Endothelial cell (in vitro differentiated cells): ENCODE measurements at places on chromosomes 12 and 14. TPM values are rescaled to one million over a fixed set of nuclear protein-coding genes. Genes with fewer than 3 reads are reported as not detected.

- no peak for DNase-seq
These were observed 51.4 kb upstream of the CISTR start for GRCh38 chr12:53803194-53803593.

- no peak for DNase-seq
These were observed 250.9 kb downstream of the PDZRN4 start for GRCh38 chr12:41438854-41439541.

DNA sequence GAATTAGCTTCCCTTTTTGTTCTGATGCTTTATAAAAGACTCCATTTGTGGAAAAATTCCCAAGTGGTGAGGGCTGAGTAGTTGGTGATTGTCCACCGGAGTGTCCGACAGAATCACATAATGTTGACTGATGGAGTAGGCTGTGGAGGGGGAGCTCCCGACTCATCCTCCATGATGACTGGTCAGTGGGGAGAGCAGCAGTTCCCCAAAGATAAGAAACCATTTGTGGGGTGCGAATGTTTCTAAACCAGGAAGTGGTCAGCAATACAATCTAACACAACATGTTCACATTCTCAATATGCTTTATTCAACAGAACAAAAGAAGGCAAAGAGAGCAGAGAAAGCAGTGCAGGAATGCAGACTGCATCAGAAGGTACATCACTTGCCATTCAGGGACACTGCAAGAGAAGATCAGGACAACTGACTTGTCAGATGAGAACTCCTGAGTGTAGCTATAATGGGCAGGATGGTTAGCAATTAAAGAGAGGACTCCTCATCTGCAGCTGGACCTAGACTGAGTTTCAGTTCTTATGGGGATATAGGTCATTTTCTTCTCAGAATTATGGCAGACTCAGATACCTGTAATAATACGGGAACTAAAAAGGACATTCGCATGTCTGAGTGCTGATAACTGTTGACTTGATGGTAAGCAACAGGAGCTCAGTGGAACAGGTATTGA lies 5.4 kb downstream of the KRT6B start:
- no peak for DNase-seq

DNA sequence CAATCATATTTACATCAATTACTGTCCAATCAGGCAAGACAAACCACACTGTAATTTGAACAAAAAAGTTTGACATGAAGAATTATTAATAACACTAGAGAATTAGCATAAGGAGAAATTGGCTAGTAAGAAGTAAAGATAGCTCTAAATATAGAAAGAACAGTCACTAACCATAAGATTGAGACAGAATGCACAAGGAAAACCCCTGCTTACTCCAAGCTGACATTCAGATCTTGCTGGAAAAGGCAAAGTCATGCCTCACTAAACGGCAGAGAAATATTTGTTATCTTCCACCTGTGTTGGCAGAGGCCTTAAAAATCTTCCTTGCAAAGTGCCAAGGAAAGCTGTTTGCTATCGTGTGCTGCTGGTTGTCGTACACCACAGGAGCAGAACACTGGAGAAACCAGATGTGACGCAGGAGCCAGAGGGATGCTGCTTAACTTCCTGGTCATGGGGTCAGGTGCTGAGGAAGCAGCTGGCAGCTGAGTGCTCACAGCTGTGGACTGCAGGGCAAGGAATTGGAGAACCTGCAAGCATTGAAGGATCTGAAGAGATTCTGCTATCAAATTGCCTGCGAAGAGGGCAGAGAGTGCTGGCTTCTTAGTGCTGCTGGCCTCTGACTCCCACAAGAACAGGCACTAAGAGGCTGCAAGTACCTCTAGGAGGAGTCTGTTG lies 1323.3 kb downstream of the LRFN5 start:
- peak; percentile 8 for DNase-seq

- peak; percentile 5 for DNase-seq
These were observed 322 bp downstream of the SLC39A9 start for GRCh38 chr14:69398818-69399210.

Gene ACVRL1
- total RNA-seq: 395 TPM

Gene NUDT4
- total RNA-seq: 91.7 TPM

DNA sequence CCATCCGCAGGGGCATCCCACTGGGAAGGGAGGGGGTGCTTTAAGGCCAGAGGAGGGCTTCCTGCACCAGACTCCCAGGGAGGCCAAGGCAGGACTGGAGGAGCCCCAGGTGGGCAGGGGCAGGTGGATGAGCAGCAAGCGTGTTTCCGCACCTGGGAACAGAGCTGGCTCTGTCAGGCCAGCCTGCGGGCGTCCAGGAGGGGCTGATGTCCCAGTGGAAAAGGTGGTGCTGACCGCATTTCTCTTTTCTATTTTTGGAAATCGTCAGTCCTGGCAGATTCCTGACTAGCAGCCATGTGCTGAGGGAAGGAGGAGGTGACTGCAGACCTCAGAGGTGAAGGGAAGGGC lies 27.2 kb downstream of the CHGA start:
- DNase-seq: no peak

DNA sequence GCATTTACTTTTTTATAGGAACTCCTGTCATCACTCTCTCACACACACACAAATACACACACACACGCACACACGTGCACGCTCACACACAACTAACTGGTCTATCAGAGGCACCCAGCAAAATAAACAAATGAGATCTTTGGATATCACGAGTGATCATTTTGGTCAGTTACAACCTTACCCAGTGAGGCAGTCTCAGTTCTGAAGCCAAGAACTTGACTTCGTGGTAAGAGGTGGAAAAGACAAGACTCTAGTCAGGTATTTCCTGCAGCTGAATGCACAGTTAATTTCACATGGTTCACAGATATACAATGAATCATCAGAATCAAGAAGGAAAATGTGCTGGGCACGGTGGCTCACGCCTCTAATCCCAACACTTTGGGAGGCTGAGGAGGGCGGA lies 39.4 kb downstream of the ATF7 start:
- DNase-seq: no peak

DNA sequence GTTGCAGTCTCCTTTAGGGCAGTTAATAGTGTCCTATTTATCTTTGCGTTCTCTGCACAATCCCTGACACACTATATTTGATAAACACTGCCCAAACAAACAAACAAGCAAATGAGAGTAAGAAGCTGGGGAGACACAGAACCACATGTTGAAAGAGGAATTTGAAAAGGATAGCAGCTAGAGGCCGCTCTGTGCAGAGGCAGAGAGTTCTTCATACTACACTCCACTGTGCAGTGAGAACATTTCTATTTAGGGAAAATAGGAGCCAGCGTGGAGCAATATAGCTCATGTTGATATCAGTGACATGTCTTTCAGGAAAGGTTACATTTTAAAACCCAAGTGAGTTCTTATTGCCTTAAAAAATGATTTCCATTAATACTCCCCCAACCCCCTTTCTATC lies 140.3 kb upstream of the SEL1L start:
- DNase-seq: no peak

GRCh38 chr14:95725685-95726336 lies 11.9 kb upstream of the TCL1A start:
- DNase-seq: no peak

DNA sequence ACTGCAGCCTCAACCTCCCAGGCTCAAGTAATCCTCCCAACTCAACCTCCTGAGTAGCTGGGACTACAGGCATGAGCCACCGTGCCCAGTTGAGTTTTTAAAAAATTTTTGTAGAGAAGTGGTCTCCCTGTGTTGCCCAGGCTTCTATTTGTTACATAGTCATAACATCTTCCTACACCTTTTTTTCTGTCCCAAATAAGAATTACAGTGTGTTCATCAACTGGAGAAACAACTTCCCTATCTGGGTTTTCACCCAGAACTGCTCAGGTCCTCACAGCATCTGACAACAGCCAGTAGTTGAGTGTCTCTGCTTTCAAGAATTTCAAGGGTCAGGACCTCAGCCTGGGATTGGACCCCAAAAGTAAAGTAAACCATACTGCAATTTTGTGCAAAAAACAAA lies 235.2 kb upstream of the AMIGO2 start:
- no peak for DNase-seq

Gene BICDL1
- 2.8 TPM for total RNA-seq

DNA sequence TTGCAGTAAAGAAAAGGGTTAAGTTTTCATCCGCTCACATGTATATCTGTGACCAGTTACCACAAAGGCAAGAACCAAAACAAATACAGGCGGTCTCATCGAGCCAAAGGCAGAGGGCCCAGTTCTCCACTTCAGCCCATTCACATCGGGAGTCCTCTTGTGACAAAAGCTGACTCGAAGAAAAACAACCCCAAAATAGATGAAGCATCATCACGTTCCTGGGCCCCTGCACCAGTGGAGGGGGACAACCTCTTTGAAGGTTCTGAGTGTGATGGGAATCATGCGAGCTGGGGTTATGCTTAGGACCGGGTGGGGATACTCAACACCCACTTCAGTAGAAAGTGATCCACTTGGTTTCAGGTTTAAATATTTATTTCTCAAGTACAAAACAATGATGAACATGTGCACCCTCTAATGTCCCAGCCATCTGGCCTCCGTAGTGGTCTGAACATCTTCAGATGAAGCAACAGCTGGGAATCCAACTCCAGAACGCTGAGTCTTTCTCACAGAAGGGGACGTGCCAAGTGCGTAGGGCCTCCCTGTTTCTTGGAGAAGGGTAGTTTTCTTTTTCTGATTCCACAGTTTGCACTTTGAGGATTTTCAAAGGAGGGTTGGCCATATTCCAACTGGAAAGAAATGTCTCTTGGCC lies 8.4 kb downstream of the GSC start:
- DNase-seq: no peak

DNA sequence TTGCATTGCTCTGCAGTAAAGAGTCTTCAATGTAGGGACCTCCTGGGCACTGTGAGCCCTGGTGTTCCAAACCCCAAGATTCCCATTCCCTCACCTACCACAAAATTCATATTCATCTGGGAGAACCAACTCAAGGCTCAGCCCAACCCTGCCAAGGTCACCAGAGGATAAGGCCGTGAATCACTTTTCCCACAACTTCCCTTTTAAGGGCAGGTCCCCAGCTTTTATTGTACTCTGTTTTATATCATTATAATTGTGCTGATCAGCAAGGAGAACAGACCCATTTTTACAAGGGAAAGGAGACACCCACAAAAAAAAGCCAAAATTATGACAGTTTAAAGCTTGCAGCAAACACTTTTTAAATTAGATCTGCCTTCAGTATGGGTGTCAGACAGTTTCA lies 363.0 kb upstream of the FKBP4 start:
- no peak for DNase-seq

GRCh38 chr12:75813072-75813471 lies 218.5 kb downstream of the PHLDA1 start:
- DNase-seq: no peak

DNA sequence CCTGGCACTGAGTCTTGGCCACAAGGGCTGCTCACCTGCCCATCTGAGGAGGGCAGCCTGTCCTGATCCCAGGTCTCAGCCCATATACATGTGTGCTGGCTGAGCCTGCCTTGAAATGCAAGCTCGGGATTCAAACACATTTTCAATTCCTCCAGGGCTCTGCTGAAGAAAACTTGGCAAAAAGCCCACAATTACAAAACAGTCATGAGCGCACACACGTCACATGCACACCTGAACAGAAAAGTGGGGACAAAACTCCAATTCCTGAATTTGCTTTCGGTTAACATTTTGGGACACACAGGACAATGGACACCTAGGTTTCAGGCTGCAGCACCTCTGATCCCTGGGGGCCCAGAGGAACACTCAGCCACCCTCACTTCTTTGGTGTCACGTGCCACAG lies 113.9 kb downstream of the RBM19 start:
- no peak for DNase-seq

DNA sequence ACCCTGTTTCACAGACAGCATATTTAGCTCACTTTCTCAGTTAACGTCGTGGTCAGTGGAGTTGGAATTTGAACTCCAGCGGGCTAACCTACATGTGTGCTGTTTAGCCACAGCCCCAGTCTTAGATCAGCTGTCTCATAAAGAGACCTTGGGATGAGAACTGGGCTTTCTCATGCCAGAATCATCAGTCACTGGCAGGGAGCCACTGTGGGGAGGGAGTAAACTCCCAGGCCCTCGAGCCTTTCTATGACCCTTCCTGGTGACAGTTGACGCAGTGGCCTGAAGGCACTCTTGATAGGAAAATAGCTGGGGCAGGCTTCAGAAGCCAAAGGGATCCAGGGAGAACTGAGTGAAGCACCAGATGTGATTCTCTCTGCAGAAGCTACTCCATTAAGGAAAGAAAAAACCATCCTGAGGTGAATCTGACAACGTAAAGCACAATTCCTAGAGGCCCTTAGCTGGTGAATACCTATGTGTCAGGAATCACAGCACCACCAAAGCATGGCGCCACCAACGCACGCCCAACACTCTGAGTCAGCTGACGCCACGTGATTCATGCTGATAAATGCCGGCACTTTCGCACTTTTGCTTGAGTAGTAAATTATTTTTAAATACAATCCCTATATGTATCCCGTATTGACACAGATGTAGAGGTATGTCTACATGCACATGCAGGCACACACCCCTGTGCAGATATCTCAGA lies 279.6 kb upstream of the TMEM132C start:
- DNase-seq: no peak

GRCh38 chr12:66538970-66539369 lies 139.9 kb downstream of the GRIP1 start:
- DNase-seq: no peak

- peak; percentile 42 for DNase-seq
These were observed 213.5 kb upstream of the SLC38A2 start for GRCh38 chr12:46585854-46586621.

DNA sequence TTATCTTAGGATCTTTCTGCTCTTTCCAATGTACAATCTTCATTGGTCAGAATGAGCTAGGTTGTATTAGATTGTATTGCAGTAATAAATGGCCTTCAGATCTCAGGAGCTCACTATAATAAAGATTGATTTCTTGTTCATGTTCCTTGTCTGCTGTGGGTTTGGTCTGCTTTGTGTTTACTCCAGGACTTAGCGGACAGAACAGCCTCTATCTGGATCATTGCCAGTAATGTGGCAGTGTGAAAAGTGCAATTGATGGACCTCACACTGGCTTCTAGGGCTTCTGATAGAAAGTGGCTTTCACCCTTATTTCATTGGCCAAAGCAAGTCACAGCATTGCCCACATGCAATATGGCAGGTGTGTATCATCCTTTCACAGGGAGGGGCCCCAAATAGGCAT lies 81.2 kb downstream of the BTG1 start:
- no peak for DNase-seq

- DNase-seq: no peak
These were observed 145.6 kb downstream of the ATP23 start for GRCh38 chr12:58086930-58087329.

GRCh38 chr12:49767333-49767732 lies 26.0 kb downstream of the TMBIM6 start:
- no peak for DNase-seq

DNA sequence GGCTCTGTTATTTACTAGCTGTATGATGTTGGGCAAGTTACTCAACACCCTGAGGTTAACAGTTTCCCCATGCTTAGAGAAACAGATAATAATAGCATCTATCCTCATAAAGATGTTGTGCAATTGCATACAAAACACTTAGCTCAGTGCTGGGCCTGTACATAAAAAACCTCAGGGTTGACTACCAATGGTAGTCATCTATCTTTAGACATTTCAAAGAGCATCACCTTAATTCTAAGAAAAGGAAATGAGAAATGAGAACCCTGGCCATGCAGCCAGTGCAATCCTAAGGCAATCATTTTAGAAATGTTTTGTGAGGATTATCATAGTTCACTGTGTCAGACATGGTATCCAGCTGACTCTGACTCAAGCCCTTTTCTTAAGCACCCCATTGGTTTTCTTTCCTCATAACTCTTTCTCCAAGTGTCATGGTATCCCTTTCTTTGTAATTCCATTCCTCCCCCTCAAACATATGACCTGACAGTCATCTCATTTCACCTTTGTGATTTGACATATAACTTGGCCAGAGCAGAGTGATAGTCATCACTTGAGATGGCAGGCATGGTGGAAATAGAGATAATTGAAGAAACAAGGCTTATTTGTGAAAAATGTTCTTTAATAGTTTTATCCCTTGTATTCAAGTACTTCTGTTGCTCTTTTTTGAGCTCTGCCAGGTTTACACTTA lies 29.5 kb upstream of the OSBPL8 start:
- no peak for DNase-seq

Gene TSHR
- total RNA-seq: not detected
